Immature natural killer cell (primary cell): ENCODE measurements at places on chromosomes 3 and 15.
A peak's percentile ranks its signal among the peaks of the same experiment; 100 is the strongest.

GRCh38 chr3:136604961-136605360 is 147.2 kb downstream of the STAG1 start:
- DNase-seq: no peak

GRCh38 chr3:126573492-126574117 is 14.9 kb upstream of the C3orf22 start:
- no peak for DNase-seq

DNA sequence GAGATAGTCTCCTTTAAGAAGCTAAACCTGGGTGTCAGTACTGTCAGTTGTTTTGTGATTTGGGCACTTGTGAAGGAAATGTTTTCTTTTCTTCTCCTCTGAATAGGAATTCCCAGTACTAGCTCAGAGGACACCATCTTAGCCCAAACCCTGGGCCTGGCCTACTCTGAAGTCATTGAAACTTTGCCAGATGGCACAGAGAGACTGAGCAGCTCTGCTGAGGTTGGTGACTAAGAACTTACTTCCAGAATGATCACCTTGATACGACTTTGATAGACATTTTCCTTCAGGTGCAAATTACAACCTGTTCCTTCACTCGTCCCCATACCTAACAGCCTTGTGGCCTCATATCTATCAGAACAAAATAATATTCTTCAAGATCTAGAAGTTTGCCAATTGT is 100.2 kb downstream of the LARS2 start:
- no peak for DNase-seq

GRCh38 chr3:44227632-44228031 is 14.1 kb upstream of the TOPAZ1 start:
- no peak for DNase-seq

- DNase-seq: no peak
Measured at GRCh38 chr3:135499426-135499825, 466.1 kb upstream of the PPP2R3A start.

DNA sequence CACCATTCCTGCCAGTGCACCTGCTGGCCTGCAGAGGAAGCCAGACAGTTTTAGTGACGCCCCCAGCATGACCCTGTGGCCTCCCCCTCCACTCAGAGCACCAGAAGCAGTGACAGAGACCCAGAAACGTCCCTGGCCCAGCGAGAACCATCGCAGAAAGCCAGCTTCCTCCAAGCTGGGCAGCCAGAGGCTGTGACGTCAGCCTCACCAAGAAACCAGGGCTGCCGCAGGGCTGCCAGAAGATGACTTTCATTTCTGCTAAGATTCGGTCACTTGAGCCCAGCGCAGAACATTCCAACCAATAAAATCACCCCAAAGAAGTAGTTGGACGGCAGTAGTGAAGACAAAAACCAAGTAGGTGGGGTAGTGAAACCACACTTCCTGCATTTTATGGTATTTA is 29.6 kb upstream of the RPL32 start:
- peak; percentile 73 for DNase-seq

DNA sequence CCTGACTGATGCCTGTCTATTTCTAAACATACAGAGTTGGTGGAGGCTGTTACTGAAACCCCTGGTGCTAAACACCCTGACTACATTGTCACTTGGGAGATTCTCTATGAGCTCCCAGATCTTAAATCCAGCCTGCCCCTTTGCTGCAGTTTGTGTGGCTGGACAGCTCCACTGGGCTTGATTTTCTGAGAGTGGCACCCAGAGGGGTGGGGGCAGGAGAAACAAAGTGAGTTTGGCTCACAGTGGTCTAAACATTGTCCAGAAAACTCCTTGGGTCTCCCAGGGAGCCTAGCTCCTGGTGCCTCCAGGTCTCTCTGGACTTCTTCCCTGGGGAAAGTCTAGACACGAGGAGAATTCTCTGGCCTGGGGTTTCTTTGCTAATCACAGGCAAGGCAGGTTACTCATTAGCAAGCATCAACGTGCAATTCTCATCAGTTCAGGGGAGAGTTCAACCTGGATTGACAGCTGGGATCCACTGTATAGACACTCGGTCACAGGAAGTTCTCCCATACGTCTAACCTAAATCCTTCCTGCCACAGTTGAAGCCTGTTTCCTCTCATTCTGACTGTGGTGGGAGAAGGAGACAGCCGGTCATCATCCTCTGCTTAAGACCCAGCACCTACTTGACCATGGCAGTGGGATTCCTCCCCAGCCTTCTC is 7.1 kb upstream of the DLL4 start:
- DNase-seq: no peak

DNA sequence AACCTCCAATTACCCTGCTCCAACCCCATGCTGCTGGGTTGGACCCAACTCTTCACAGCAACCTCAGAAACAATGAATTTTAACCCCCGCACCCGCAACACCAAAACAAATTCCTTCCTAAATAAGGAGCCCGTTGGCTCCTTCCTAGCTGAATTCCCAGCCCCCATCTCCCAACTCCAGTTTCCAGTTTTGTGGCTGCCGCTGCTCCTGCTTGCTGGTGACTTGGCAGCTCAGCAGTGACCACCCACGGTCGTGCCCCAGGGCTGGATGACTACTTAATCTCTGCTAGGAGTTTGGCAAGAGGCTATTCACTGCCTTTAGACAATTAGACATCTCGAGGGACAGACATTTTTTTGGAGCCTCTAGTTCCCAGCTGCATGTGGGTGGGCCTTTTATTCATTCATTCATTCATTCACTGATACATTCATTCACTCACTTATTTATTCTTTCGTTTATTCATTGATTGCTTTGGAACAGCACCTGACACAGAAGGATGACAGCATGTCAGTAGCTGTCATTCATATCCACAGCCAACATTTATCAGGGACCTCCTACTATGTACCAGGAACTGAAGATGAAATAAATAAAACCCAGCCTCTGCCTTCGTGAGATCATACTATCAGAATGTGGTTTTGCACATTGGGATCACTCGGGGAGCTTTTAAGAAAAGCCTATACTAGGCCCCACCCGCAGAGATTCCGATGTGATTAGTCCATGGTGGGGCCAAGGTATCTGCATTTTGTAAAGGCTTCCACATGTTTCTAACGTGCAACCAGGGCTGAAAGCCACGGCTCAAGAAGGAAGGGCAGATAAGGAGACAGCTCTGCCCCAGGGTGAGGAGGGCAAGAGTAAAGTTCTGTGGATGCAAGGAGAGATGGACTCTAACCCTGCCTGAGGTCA is 256.5 kb downstream of the SHQ1 start:
- no peak for DNase-seq

DNA sequence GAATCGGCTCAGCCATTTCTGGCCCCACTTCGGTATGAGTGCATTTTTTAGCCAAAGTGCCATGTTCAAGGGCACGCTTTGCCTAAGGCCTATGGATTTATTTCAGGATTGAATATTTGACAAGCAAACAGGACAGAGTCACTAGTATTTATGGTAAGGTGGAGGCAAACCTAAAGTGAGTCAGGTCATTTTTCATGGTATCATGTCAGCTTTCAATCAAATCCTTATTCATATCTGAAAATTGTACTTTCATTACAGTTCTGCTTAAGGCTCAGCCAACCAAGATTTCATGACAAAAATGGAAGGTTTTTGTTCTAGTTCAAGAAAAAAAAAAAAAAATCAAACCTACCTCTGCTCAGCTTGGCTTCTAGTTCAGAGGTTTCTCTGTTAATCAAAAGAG is 30.5 kb upstream of the ICE2 start:
- DNase-seq: no peak

DNA sequence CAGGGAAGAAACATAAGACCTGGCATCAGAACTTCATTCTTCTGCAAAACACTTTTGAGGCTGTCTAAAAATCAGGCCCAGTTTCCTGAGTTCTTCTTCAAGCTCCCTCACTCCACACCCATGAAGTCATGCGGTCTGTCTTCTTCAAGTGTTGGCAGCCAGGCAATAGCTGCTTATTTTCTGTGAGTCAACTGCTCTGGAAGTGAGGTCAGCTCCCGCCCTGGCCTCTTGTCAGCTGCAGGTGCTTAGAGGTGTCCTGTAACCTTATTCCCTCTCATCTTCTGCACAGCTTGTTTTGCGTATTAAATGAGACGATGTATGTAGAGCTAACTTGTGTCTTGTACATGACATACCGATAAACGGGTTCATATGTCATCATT is 226.1 kb downstream of the ADAMTS17 start:
- DNase-seq: no peak

GRCh38 chr3:52682016-52682415 is 3.7 kb downstream of the PBRM1 start:
- DNase-seq: no peak

DNA sequence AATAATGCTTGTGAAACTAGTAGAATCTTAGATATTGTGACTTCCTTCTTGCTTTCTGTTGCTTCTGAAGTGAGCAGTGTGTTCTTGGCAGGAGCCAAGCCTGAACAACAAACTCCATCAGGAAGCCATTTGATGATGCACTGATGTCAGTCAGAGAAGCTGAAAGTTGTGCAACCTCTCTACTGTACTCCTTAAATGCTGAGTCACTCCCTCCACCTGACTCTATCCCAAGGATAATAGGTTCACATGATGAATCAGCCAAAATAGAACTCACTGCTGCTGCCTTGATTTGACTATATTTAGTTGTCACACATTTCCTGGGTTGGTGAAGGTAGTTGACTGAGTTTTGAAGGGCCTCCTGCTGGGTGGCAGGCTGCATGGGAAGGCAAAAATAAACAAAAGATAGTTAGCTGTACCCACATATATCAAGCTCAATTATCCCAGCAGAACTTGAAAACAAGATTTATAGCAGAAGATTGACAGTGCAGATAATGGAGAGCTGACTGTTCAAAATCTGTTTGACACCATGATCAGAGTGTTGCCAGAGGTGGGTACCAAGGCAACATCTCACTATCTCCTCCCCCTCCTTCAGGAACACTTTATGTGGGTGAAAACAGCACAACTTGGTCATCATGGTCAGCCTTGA is 328.4 kb upstream of the DPH6 start:
- DNase-seq: no peak

- DNase-seq: no peak
Measured at GRCh38 chr15:40594429-40594836, 384 bp downstream of the KNL1 start.

- DNase-seq: no peak
Measured at GRCh38 chr3:128071771-128072453, 19.7 kb downstream of the SEC61A1 start.

GRCh38 chr15:82263350-82263749 is 732 bp downstream of the SAXO2 start:
- no peak for DNase-seq

DNA sequence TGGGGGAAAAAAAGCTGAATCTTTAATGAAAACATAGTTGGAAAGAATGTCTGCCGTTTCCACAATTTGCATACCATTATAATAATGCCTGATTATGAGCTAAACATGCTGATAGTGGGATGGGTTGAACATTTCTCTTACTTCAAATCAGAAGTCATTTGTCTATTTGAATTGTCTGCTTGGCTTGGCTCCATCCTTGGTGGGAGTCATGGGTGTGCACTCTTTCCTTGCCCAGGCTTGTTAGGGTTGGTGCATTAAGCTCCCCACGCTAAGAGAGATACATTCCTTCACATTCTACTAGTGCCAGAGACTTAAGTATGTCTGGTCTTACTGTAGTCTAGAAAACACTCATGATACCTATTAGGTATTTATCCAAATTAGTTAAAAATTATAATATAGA is 121.4 kb upstream of the RARB start:
- DNase-seq: no peak
